ENCODE measurements at places on chromosomes 16 and 17. TPM values are rescaled to one million over a fixed set of nuclear protein-coding genes. Genes with fewer than 3 reads are reported as not detected.

The FZD2 gene
- 1.9 TPM for total RNA-seq

The OR1F1 gene
- not detected for total RNA-seq

The KRT23 gene
- not detected for total RNA-seq

The KIF18B gene
- total RNA-seq = 0.12 TPM

The ARHGAP23 gene
- total RNA-seq = 59.9 TPM

The SPNS2 gene
- 7.2 TPM for total RNA-seq

The SOCS7 gene
- 14.8 TPM for total RNA-seq

The LRRC37A gene
- 0.33 TPM for total RNA-seq

The TLCD2 gene
- 3.7 TPM for total RNA-seq

The MYL4 gene
- total RNA-seq = 3,895 TPM

The MYH1 gene
- not detected for total RNA-seq

The DNAAF8 gene
- total RNA-seq = 0.39 TPM

The TRAPPC2L gene
- total RNA-seq = 33.0 TPM

The ANKS4B gene
- total RNA-seq = not detected

The CCL7 gene
- not detected for total RNA-seq

The RNF227 gene
- total RNA-seq = 5.8 TPM

The MMP15 gene
- 52.3 TPM for total RNA-seq

The PRR15L gene
- total RNA-seq = 1.2 TPM

The SLC38A8 gene
- not detected for total RNA-seq

The NBR1 gene
- total RNA-seq = 94.0 TPM

The HAP1 gene
- not detected for total RNA-seq

The HSPB9 gene
- not detected for total RNA-seq

The CXCL16 gene
- total RNA-seq = 12.4 TPM

The CTNS gene
- total RNA-seq = 19.1 TPM

The SNX20 gene
- total RNA-seq = 0.89 TPM

The CCL2 gene
- total RNA-seq = 118 TPM

The TP53TG3D gene
- not detected for total RNA-seq

The KRT31 gene
- not detected for total RNA-seq

The LRRC75A gene
- 0.93 TPM for total RNA-seq

The TBC1D16 gene
- total RNA-seq = 9.8 TPM

The IL17C gene
- total RNA-seq = not detected

The KREMEN2 gene
- not detected for total RNA-seq

The DPEP1 gene
- total RNA-seq = not detected

The NPIPA2 gene
- total RNA-seq = 1.4 TPM

The CASKIN1 gene
- 3.5 TPM for total RNA-seq

The KRT36 gene
- not detected for total RNA-seq

The E4F1 gene
- total RNA-seq = 16.7 TPM

The NFE2L1 gene
- 418 TPM for total RNA-seq

The GRB2 gene
- 80.8 TPM for total RNA-seq

The NLRC5 gene
- 9.7 TPM for total RNA-seq

The NAGS gene
- 1.7 TPM for total RNA-seq

The KCNH4 gene
- total RNA-seq = 0.35 TPM

The SLC16A5 gene
- 16.5 TPM for total RNA-seq

The DLX3 gene
- 0.12 TPM for total RNA-seq

The FCSK gene
- 10.2 TPM for total RNA-seq

The MRPL58 gene
- 104 TPM for total RNA-seq

The TBC1D3C gene
- not detected for total RNA-seq

The KIAA0753 gene
- total RNA-seq = 8.4 TPM

The OR3A3 gene
- not detected for total RNA-seq

The ABCC1 gene
- total RNA-seq = 15.2 TPM

The DLX4 gene
- 0.71 TPM for total RNA-seq

The GCGR gene
- total RNA-seq = not detected

The ITGAD gene
- total RNA-seq = not detected
